ENCODE measurements at places on chromosomes 3 and 15. TPM values are rescaled to one million over a fixed set of nuclear protein-coding genes. Genes with fewer than 3 reads are reported as not detected.

- no peak for DNase-seq
- H3K36me3 ChIP-seq: peaks cover 3% of the 10 kb centered on the region
- H3K27me3 ChIP-seq: no peaks in the 10 kb centered on the region
- no peaks in the 10 kb centered on the region for H3K4me1 ChIP-seq
Observed at GRCh38 chr15:94324117-94324826, 92.9 kb downstream of the MCTP2 start.

- no peaks in the 10 kb centered on the region for H3K27me3 ChIP-seq
- H3K36me3 ChIP-seq: no peaks in the 10 kb centered on the region
- H3K4me1 ChIP-seq: peaks cover 16% of the 10 kb centered on the region
- DNase-seq: no peak
- no peak overlapping the region for H3K4me3 ChIP-seq
Observed at GRCh38 chr3:43399034-43399433, 112.7 kb downstream of the SNRK start.

DNA sequence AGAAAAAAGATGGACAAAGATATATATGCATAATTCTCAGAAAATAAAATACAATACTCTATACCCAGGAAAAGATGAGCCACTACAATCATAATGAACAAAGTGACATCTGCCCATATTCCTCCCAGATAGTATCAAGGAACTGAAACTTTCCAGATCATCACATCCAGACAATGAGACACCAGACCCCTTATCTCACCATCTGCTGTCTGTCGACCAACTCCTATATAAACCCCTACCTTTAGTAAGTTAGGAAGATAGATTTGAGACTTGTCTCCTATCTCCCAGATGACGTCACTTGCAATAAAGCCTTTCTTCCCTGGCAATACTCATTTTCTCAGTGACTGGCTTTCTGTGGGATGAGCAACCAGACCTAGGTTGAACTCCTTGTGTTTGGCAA is 1071.6 kb downstream of the PLOD2 start:
- no peak overlapping the region for H3K4me3 ChIP-seq
- DNase-seq: no peak
- no peak overlapping the region for H3K27ac ChIP-seq
- H3K27me3 ChIP-seq: no peaks in the 10 kb centered on the region
- no peaks in the 10 kb centered on the region for H3K4me1 ChIP-seq

- peak within 1 kb of the TSS; percentile 67 for H3K4me3 ChIP-seq
- H3K27me3 ChIP-seq: peaks cover 12% of the 10 kb centered on the region
- DNase-seq: peak; percentile 73
- H3K36me3 ChIP-seq: no peaks in the 10 kb centered on the region
- peak within 1 kb of the TSS; percentile 32 for H3K27ac ChIP-seq
- peaks cover 22% of the 10 kb centered on the region for H3K4me1 ChIP-seq
Observed at GRCh38 chr3:173397161-173398110, at the start of gene NLGN1. TSS of gene NLGN1 (plus strand) at chr3:173397744.

- no peaks in the 10 kb centered on the region for H3K27me3 ChIP-seq
- H3K4me1 ChIP-seq: no peaks in the 10 kb centered on the region
- no peak overlapping the region for H3K4me3 ChIP-seq
- H3K27ac ChIP-seq: no peak overlapping the region
- H3K36me3 ChIP-seq: no peaks in the 10 kb centered on the region
Observed at GRCh38 chr3:96734273-96735009, 80.0 kb upstream of the EPHA6 start.

DNA sequence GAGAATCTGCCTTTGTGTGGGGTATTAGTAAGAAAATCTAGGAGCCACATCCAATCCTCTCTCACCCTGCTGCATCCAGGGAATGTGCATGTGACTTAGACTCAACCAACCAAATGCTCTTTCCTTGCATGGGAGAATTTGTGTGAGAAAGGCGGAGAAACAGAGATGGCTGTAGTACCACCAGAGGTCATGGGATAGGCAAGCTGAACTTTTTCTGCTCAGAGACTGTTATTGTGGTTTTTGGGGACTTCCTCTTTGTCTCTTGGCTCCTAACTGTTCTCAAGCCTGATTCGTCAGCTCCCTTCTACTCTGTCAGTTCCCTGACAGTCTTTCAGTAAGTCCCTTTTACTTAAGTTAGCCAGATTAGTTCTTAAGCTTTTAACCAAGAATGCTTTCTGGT is 2.6 kb upstream of the ZSCAN2 start:
- no peaks in the 10 kb centered on the region for H3K27me3 ChIP-seq
- no peaks in the 10 kb centered on the region for H3K36me3 ChIP-seq
- DNase-seq: no peak

GRCh38 chr15:32991619-32992111 is 202.8 kb downstream of the FMN1 start:
- H3K4me3 ChIP-seq: no peak overlapping the region
- H3K27me3 ChIP-seq: no peaks in the 10 kb centered on the region
- no peaks in the 10 kb centered on the region for H3K4me1 ChIP-seq
- DNase-seq: no peak

- H3K4me3 ChIP-seq: peak overlapping the region; percentile 68
- DNase-seq: peak; percentile 93
- no peaks in the 10 kb centered on the region for H3K27me3 ChIP-seq
- H3K36me3 ChIP-seq: no peaks in the 10 kb centered on the region
Observed at GRCh38 chr15:31215490-31216214, 111.0 kb upstream of the KLF13 start.

GRCh38 chr3:186038360-186038759 is 70.5 kb downstream of the ETV5 start:
- no peak overlapping the region for H3K4me3 ChIP-seq
- H3K36me3 ChIP-seq: no peaks in the 10 kb centered on the region
- H3K4me1 ChIP-seq: no peaks in the 10 kb centered on the region
- H3K27ac ChIP-seq: no peak overlapping the region

DNA sequence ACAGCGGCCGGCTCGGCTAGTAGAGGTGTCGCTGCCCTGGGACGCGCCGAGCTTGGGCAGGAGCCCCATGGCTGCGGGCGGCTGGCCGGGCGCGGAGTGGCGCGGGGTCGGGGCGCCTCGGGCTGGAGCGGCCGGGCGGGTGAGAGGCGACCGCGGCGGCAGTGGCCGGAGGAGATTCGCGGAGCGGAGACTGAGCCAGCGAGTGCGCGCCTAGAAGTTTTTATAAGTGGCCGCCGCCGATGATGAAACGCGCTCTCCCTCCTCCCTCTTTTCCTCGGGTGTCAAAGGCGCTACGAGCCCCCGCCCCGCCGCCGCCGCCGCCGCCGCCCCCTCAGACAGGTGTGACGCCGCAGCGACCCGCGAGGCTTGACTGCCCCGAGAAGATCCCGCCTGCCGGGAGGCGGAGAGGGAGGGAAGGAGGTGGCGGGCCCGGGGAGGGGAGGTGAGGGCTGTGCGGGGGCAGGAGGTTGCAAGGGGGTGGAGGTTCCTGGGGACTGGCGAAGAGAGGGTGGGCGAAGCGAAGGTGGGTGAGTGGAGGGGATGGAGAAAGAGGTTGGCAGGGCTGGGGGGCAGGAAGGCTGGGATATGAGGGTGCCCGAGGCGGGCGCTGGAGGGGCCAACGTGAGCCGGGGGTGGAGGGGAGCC is at the start of gene SLCO2A1:
Gene SLCO2A1, minus strand, starts transcription at position 192 of the 645 bp plus-strand sequence. Its CDS starts 123 bp downstream, at position 69.
- peak; percentile 64 for DNase-seq
- peaks cover 10% of the 10 kb centered on the region for H3K4me1 ChIP-seq
- peaks cover 12% of the 10 kb centered on the region for H3K27me3 ChIP-seq
- H3K36me3 ChIP-seq: no peaks in the 10 kb centered on the region

DNA sequence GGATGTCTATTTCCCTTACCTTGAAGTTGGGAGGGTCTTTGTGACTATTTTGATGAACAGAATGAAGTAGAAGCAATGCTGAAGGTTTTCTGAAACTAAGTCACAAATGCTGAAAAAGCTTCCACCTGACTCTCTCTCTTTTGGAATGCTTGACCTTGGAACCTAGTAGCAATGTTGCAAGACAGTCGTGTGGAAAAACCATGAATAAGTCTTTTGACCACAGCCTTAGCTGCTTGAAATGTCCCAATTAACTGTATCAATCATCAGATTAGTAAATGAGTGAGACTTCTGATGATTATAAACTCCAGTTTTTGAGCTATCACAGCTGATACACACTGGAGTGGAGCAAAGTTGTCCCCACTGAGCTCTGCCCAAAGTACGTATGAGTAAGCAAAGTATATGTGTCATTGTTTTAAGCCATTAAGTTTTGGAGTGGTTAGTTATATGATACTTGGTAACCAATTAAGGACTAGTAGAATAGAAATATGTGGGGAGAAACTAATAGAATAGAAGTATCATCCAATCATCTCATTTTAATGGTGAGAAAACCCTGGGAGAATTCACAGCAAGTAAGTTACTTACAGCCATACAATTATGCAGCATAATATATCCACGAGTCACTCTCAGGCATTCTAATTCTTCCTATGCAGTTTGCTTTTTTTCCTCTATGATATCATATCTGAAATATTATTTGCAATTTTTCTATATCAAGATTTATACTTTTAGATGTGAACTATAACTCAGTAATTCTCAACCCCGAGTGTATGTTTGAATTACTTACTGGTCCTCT is 1010.6 kb downstream of the ROBO2 start:
- H3K4me3 ChIP-seq: no peak overlapping the region
- no peaks in the 10 kb centered on the region for H3K27me3 ChIP-seq
- H3K36me3 ChIP-seq: no peaks in the 10 kb centered on the region
- no peak overlapping the region for H3K27ac ChIP-seq

DNA sequence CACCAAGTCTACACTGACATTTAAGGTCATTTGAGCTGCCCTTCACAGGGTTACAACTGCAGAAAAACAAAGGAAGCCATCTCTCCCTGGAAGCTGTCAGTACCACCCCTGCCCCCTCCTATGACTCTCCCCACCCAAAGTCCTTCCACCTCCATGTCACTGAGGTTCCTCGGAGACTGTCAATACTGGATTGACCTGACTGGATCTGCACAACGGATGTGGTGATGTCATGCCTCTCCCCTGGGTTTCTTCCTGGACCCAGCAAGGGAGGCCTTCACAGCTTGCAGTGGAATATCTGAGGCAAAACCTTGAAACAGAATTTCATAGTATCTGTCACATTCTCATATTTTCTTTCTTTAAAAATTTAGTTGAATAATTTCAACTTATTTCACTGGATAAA is 153.5 kb downstream of the CLSTN2 start:
- H3K27me3 ChIP-seq: no peaks in the 10 kb centered on the region
- no peaks in the 10 kb centered on the region for H3K36me3 ChIP-seq
- H3K4me1 ChIP-seq: no peaks in the 10 kb centered on the region
- H3K4me3 ChIP-seq: no peak overlapping the region

DNA sequence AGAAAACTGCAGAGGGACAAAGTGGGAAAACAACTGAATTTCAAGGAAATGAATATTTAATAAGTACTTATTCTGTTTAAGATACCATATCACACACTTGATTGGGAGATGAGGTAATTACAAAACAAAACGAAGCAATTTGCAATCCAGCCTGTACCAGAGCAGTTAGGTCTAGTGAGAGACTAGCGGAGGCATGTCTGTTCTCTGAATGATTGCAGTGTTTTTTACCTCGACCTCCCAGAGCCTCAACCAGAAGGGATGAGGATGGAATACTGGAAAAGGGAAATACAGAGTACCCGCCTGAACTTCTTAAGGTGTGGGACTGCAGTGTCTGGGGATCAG is 59.5 kb downstream of the PIK3CB start:
- H3K27ac ChIP-seq: peak overlapping the region; percentile 54
- H3K27me3 ChIP-seq: no peaks in the 10 kb centered on the region
- no peak overlapping the region for H3K4me3 ChIP-seq
- no peaks in the 10 kb centered on the region for H3K36me3 ChIP-seq
- DNase-seq: no peak
- peaks cover 20% of the 10 kb centered on the region for H3K4me1 ChIP-seq

GOLGA6L4 gene
- total RNA-seq: 1.6 TPM
